CD4-positive, alpha-beta T cell treated with Interleukin-6 at 100 ng/mL for 8 hours (primary cell): ENCODE measurements at places on chromosomes 2 and 18.
A peak's percentile ranks its signal among the peaks of the same experiment; 100 is the strongest.

DNA sequence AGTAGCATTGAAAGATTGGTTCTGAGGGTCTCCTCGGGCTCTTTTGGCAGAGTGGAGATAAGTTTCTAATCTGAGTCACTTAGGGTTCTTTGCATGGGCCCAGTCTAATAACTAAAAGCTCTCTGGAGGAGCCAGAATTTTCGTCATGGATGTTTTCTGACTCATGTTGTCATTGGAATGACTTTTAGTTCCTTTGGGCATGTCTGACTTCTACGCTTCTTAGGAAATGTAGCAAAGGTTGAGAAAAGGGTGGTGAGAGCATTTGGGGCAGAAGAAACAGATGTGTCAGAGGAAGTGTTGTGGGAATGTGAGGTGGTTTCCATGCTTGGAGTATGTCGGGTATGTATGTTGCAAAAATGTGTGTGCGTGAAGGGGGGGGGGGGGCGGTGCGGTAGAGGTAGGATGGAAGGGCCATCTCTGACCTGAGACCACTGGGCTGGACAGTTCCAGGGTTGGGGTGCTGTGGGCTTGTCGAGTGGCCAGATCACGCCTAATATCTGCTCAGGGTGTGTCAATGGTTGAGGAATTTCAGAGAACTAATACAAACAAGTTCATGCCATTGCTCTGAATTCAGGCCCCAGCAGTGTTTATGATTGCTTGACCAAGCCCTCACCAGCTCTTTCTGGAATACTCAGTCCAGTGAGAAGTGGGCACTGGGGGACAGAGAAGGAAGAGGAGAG lies 26.9 kb downstream of the KLHL29 start:
- DNase-seq, result no peak

- no peak for DNase-seq
Measured at GRCh38 chr18:9901377-9901776, 12.4 kb upstream of the VAPA start.

- no peak for DNase-seq
Measured at GRCh38 chr2:188292348-188293239, 920 bp downstream of the GULP1 start.

GRCh38 chr18:33866386-33866785 lies 288.4 kb downstream of the ASXL3 start:
- DNase-seq, result no peak

DNA sequence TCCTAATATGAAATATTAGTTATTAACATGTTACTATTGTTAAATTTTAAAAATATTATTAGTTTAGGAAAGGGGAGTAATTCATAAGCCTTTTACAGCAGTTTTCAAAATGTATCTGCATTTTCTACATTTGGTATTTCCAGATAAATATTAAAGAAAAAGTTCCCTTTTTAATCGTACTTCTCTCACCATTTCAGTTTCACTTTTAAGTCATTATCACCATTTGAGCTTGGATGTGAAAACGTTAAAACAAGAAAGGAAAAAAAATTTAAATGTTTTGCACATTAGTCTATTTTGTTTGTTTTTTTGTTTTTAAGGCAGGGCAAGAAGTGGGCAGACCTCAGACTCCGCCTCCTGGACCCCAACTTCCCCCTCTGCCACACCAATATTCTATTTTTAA lies 3.3 kb upstream of the SRSF7 start:
- DNase-seq, result no peak

DNA sequence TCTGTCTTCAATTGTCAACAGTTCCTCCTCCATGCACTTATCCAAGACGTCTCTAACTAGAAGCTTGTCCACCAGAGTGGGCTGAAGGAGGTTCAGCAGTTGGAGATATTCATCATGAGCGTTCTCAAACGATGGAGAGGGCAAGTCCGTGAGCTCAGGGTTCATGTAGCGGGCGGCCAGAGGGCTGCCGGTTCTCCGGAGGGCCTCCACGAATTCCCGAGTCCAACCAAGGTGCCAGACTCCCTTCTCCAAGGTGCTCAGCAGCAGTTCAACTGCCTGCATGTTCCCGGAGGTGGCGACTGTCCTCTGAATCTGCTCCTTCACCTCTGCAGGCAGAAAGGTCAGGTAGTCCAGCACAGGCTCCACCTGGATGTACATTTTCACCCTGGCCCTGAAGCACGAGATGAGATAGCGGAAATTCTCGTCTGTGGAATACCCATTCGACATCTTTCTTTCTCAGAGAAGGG lies 590 bp downstream of the IFIH1 start:
- DNase-seq, result peak; percentile 4
